ENCODE measurements at places on chromosomes 6 and 20. TPM values are rescaled to one million over a fixed set of nuclear protein-coding genes. Genes with fewer than 3 reads are reported as not detected.

Gene MED20
- 11.9 TPM for total RNA-seq

Gene SLC24A3
- 25.3 TPM for total RNA-seq

Gene EDN3
- not detected for total RNA-seq

Gene PCSK2
- 0.24 TPM for total RNA-seq

Gene FOXP4
- 16.8 TPM for total RNA-seq

Gene NUP153
- 29.1 TPM for total RNA-seq

Gene APCDD1L
- total RNA-seq, result 1.5 TPM

Gene DLK2
- total RNA-seq, result 0.42 TPM

Gene DEFB118
- total RNA-seq, result not detected

Gene SGK2
- 0.76 TPM for total RNA-seq

Gene MICB
- 4.1 TPM for total RNA-seq

Gene DPPA5
- total RNA-seq, result not detected

Gene MYLK4
- total RNA-seq, result 0.74 TPM

Gene CLDN20
- not detected for total RNA-seq

Gene LHFPL5
- total RNA-seq, result not detected

Gene FOXQ1
- not detected for total RNA-seq

Gene MOG
- total RNA-seq, result not detected

Gene PRICKLE4
- total RNA-seq, result 5.8 TPM

Gene PLN
- 277 TPM for total RNA-seq

Gene CAPN11
- 1.5 TPM for total RNA-seq

Gene LRRC73
- 0.90 TPM for total RNA-seq

Gene WFDC5
- not detected for total RNA-seq

Gene OR2H1
- total RNA-seq, result not detected

Gene PDE7B
- total RNA-seq, result 5.9 TPM

Gene PTCHD4
- 1.6 TPM for total RNA-seq

Gene PSMB9
- total RNA-seq, result 23.9 TPM

Gene CRISP3
- 0.10 TPM for total RNA-seq

Gene POU3F2
- not detected for total RNA-seq

Gene IL17F
- not detected for total RNA-seq

Gene ZKSCAN8
- total RNA-seq, result 18.6 TPM

Gene OR12D1
- not detected for total RNA-seq

Gene CCDC170
- total RNA-seq, result 1.3 TPM

Gene SPATA25
- 1.00 TPM for total RNA-seq

Gene MATN4
- 0.29 TPM for total RNA-seq

Gene TRIM40
- total RNA-seq, result not detected

Gene MTHFD1L
- total RNA-seq, result 45.3 TPM

Gene ENPP4
- total RNA-seq, result 11.7 TPM

Gene SLC17A3
- total RNA-seq, result not detected

Gene STX16
- 41.5 TPM for total RNA-seq

Gene BPHL
- 11.0 TPM for total RNA-seq

Gene ATG5
- 29.4 TPM for total RNA-seq

Gene C2
- total RNA-seq, result 59.6 TPM

Gene CFAP206
- total RNA-seq, result 0.48 TPM

Gene ID4
- 97.0 TPM for total RNA-seq

Gene PRKN
- total RNA-seq, result 7.6 TPM

Gene ARFGEF2
- total RNA-seq, result 23.2 TPM

Gene GPR6
- total RNA-seq, result not detected

Measured in posterior vena cava (tissue), 2 donors.